Right lobe of liver (tissue), 6 donors: ENCODE measurements at places on chromosomes 13 and 19.

DNA sequence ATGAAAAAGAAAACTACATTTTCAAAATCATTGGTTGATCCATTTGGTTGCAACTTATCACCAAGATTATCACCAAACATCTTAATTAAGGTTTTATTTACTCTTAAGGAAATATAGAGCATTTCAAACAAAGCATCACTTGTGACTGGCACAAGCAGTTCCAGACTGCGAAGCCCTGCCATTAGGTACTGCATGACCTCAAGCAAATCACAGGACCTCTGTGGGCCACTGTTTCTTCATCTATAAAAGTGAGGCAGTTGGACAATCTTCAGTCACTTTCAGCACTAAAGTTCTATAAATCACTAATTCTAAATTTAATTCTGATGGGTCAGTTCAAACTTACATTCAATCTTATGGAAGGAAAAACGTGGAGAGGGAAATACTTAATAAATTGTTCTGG is 2.0 kb downstream of the ELF1 start:
- DNase-seq = no peak

- DNase-seq = no peak
Observed at GRCh38 chr19:53518716-53519115, 19.2 kb upstream of the ZNF331 start.

DNA sequence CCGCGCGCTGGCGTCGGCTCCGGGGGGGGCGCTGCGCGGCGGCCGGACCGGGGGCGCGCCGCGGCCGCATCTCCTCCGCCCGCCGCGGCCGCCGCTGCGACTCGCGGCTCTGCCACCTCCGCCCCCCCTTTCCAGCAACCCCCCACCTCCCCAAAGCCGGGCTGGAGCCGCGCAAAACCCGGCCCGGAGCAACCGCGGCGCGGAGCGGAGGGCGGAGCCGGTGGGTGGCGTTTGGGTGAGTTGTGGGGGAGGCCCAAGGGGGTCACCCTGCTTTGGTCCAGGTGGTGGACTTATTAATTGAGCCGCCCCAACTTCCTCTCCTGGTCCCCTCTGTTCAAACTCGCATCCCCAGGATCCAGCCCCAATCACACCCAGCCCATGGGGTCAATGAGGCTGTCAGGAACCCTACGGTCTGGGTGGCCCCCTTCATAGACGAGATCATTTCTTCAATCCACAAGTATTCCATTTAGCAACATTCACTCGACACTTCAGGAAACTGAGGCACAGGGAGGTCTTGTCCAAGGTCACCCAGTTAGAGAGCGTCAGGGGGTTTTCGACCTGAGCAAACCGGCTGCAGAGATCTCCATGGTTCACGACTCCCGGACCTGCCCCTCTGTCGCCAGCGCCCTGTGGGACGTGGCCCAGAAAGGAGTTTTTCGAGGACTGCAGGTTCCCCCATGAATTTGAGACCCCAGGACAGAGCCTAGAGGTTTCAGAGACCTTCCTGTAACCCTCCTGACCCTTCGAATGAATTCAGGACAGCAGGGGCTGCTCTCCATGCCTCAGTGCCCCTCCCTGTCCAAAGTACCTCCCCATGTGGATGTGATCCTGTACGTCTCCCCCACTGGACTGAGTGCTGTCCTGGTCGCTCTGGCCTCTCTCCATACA is 22.4 kb upstream of the SEMA6B start:
- DNase-seq = no peak

DNA sequence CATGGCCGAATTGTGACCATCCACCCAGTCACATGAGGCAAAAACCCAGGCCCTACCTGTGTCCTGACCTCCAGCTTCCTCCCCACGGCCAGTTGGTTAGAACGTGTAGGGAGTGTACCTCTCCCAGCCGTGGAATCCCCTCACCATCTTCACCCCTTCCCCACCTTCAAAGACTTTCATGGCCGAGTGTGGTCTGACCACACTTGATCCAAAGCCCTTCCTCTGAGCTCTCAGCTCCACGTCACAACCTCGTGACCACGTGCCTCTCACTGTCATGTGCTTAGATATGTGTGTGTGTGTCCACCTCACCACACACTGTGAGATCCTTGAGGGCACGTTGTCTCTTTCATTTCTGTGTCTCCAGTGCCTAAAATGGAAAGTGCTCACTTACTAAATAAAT is 48.6 kb upstream of the UBE2L5 start:
- no peak for DNase-seq

DNA sequence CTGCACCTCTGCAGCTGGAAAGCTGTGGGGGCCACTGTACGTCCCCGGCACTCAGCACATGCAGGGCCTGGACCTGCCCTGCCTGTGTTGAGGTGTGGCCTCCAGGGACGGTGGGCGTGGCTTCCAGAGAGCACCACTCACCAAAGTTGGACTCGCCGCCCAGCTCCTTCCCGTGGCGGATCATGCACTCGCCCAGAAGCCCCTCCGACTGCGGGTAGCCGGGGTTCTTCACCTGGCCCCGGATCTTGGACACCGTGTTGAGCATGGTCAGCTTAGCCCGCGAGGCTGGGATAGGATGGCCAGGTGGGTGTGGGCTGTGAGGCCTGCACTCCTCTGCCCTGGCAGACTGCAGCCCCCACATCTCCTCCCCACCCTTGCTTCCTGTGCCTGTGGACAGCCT is 22.0 kb downstream of the MPND start:
- no peak for DNase-seq

- no peak for DNase-seq
Observed at GRCh38 chr19:16252459-16253205, 54.9 kb downstream of the AP1M1 start.

DNA sequence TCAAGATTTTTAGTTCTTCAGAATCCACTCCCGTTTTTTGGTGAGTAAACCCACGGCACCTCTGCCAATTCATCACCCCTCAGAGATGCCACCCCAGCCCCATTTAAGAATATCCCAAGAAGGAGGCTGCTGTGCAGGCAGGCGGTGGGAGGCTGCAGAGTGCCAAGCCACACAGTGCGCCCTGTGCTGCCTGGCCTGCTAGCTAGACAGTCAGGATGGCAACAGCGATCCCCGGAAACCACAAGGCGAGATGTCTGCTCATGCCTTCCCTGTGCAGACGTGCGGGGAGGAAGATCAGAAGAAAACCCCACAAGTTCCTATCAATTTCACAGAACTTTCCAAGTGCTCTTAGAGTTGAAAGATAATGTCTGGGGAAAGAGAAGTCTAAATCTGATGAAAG is 64.8 kb upstream of the GPR183 start:
- DNase-seq = no peak

DNA sequence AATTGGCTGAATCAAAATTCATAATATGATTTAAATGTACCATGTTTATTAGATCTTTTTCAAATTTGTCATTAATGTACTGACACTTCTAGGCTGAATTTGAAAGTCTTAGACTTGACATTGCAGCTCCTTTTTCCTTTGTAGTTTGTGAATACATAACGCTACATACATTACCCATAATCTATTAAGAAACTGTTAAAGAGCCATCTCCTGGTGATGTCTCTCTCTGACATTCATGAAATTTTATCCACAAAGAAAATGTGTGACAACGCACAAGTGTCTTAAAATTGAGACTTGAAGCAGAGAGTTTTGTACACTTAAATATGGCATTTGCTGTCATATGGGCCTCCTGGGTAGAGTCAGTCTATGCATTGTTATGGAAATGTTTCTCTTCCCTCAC is 320.2 kb upstream of the ARGLU1 start:
- DNase-seq = no peak

DNA sequence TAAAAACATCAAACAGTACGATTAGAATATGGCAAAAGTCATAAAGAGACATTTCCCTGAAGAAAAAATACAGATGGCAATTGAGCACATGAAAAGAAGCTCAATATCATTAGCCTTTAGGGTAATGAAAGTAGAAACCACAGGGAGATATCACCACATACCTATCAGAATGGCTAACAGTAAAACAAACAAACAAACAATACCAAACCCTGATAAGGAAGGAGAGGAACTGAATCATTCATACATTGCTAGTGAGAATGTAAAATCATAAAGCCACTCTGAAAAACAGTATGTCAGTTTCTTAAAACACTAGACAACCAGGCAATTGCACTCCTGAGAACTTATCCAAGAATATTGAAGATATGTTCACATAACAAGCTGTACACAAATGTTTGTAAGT is 1342.5 kb upstream of the SLC10A2 start:
- DNase-seq = no peak

DNA sequence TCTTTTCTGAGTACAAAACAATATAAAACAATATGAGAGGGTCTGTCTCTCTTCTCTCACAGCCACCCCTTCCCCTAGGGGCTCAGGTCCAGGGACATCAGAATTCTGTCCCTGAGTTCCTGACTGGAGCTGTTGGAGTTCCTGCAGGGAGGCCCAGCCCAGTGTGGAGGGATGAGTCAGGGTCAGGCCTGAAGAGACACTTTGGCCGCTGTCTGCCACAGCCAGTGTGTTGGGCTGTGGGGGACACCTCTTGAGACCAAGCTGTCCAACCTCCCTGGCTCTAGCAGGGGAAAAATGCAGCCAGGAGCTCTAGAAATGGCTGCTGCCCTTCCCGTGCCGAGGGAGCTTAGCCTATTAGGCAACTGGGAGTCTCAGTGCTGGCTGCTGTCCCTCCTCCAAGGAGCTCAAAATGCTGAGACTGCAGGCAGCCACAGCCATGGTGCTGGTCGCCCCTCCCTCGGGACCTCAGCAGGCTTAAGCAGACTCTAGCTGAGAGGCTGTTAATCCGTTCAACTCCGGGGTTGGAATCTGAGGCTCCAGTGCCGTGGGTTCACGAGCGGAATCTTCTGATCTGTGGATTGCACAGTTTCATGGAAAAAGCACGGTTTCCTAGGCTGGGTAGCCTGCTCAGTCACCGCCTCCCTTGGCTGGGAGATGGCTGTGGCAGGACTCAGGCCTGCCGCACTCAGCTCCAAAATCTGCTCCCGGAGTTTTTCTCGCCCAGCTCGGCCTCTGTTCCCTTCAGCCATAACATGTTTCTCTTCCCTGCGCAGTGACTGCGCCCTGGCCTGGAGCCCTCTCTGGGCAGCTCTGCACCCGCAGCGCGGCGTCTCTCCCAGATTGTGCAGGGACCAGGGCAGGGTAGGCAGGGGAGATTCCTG is 3.8 kb upstream of the ZNF626 start:
- no peak for DNase-seq

GRCh38 chr19:22617614-22618320 is 16.4 kb upstream of the ZNF492 start:
- DNase-seq = peak; percentile 31

GRCh38 chr13:84844473-84844872 is 954.7 kb downstream of the SLITRK6 start:
- no peak for DNase-seq

- DNase-seq = no peak
Observed at GRCh38 chr13:85074543-85075313, 724.5 kb downstream of the SLITRK6 start.

- no peak for DNase-seq
Observed at GRCh38 chr19:17391371-17392151, 2.4 kb downstream of the CCDC194 start.

DNA sequence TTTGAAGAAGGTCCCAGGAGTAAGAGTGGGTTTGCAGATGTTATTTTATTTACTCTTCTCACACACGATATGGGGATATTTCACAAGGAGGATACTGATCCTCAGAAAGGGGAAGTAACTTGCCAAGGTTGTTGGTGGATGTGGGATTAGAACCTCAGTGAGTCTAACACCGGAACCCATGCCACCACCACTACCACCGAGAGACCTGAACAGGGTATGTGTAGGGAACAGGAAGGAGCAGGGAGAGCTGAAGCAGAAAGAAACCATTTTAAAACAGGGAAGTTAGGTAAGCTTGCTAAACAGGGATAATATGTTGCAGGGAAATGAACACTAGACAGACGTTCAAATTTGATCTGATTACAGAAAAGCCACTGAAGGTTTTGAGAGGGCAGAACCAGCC is 11.6 kb upstream of the CEACAM3 start:
- DNase-seq = no peak

- DNase-seq = no peak
Observed at GRCh38 chr13:60169239-60170031, 5.7 kb upstream of the DIAPH3 start.
